H1 (cell line): ENCODE measurements at places on chromosomes 7 and 10.

- no peak overlapping the region for H3K4me3 ChIP-seq
- no peak for DNase-seq
- no peaks in the 10 kb centered on the region for H3K4me1 ChIP-seq
Measured at GRCh38 chr10:74787457-74787856, 38.9 kb upstream of the KAT6B start.

GRCh38 chr7:102122026-102122425 is 164.6 kb upstream of the SH2B2 start:
- no peak for DNase-seq
- 0 out of 2 replicates have a peak overlapping the region, but pooled peaks have one; percentile 58 for H3K27ac ChIP-seq
- no peaks in the 10 kb centered on the region for H3K27me3 ChIP-seq
- H3K4me3 ChIP-seq: no peak overlapping the region
- H3K36me3 ChIP-seq: no peaks in the 10 kb centered on the region
- H3K4me1 ChIP-seq: peaks cover 9% of the 10 kb centered on the region

GRCh38 chr7:159007364-159007995 is 137.2 kb downstream of the VIPR2 start:
- H3K4me3 ChIP-seq: no peak overlapping the region
- no peaks in the 10 kb centered on the region for H3K27me3 ChIP-seq
- H3K27ac ChIP-seq: no peak overlapping the region
- no peaks in the 10 kb centered on the region for H3K36me3 ChIP-seq
- DNase-seq: no peak

DNA sequence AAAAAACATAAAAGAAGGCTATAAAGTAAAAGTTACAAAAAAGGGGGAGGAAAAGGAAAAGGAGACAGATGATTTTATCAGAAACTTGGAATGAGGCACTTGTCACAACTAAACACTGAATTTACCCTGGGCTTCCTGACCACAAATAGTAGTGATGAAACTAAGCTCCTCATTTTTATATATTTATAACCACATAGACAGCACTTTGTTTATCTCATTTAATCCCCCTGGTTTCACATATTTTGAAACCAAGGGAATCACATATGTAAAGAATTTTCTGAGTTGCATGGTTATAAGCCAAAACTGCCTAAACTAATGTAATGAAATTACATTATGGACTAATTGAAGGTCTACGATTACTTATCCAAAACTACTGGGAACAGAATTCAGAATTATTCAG is 39.6 kb upstream of the MET start:
- H3K4me3 ChIP-seq: no peak overlapping the region
- no peaks in the 10 kb centered on the region for H3K4me1 ChIP-seq
- no peaks in the 10 kb centered on the region for H3K36me3 ChIP-seq
- H3K27ac ChIP-seq: no peak overlapping the region
- no peak for DNase-seq
- H3K27me3 ChIP-seq: no peaks in the 10 kb centered on the region

DNA sequence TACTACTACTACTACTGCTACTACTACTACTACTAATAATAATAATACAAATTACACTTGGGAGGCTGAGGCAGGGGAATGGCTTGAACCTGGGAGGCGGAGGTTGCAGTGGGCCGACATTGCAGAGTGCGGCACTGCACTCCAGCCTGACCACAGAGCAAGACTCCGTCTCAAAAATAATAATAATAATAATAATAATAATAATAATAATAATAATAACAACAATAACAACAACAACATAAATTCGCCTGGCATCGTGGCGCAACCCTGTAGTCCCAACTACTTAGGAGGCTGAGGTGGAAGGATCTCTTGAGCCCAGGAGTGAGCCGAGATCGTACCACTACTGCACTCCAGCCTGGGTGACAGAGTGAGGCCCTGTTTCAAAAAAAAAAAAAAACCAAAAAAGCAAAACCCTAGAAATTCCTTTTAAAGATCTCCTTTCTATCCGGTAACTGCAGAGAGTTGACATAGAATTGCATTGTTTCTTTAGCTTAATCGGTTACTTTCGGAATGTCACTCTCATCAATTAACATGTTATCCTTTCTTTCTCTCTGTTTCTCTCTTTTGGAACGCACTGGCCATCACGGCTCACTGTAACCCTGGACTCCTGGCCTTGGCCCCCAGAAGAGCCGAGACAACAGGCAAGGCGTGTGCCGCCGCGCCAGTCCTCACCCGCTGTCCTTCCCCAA is 972 bp downstream of the PHYH start:
- H3K36me3 ChIP-seq: 0 out of 2 replicates have a peak, but pooled peaks cover 2% of the 10 kb centered on the region
- DNase-seq: no peak
- H3K4me3 ChIP-seq: peak overlapping the region; percentile 39
- peaks cover 4% of the 10 kb centered on the region; the same call in 1 of the 2 replicates for H3K4me1 ChIP-seq

DNA sequence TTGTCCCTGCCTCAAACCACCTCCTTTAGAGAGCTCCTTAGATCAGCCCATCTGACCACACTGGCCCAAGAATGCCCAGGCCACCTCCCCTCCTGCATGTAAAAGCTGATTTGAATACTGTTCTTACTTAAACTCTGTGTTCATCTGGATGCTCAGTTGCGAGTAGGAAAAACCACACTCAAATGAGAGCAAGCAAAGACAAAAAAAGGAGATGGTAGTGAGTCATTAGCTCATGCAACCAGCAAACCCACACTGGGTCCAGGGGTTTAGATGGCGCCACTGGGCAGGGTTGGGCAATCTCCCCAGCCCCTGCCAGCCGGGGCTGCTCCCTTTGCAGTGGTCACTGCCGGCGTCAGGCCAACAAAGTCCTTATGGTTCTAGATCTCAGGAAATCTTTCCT is 32.7 kb downstream of the TSPAN15 start:
- H3K27ac ChIP-seq: no peak overlapping the region
- no peaks in the 10 kb centered on the region for H3K36me3 ChIP-seq
- no peak for DNase-seq

DNA sequence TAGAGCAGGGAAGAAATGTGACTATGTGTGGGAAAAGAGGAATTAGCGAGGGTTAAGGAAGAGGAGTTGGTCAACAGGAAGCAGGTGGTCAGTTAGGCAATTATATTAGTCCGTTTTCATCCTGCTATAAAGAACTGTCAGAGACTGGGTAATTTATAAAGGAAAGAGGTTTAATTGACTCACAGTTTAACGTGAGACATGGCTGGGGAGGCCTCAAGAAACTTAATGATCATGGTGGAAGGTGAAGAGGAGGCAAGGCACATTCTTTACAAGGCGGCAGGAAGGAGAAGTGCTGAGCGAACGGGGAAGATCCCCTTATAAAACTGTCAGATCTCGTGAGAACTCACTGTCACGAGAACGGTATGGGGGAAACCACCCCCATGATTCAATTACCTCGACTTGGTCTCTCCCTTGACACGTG is 35.0 kb downstream of the RAMP3 start:
- H3K27ac ChIP-seq: no peak overlapping the region
- no peaks in the 10 kb centered on the region for H3K27me3 ChIP-seq
- no peaks in the 10 kb centered on the region for H3K4me1 ChIP-seq
- no peaks in the 10 kb centered on the region for H3K36me3 ChIP-seq
- DNase-seq: no peak

DNA sequence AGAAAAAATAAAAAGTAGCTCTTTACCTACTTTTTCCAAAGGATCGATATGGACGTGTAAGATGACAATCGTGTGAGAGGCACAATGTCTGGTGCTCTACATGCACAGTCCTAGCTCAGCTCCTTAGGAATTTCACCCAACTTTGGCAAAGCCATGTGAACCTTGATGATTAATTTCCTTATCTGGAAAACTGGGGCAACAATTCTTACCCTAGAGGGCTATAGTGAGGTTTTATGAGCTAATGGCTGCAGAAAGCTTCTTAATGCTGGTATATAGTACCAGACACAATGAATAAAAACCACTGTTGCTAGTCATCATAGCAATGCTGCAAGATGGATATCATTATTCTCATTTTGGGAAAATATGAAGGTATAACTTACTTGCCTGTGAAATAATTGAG is 202.7 kb downstream of the PARD3 start:
- H3K27me3 ChIP-seq: no peaks in the 10 kb centered on the region
- H3K36me3 ChIP-seq: no peaks in the 10 kb centered on the region
- peaks cover 2% of the 10 kb centered on the region; the same call in 1 of the 2 replicates for H3K4me1 ChIP-seq
- no peak overlapping the region for H3K27ac ChIP-seq

- no peak overlapping the region for H3K27ac ChIP-seq
- no peak overlapping the region for H3K4me3 ChIP-seq
- no peaks in the 10 kb centered on the region for H3K27me3 ChIP-seq
- no peaks in the 10 kb centered on the region for H3K4me1 ChIP-seq
- no peak for DNase-seq
Measured at GRCh38 chr7:11297126-11297625, 323.5 kb downstream of the PHF14 start.

DNA sequence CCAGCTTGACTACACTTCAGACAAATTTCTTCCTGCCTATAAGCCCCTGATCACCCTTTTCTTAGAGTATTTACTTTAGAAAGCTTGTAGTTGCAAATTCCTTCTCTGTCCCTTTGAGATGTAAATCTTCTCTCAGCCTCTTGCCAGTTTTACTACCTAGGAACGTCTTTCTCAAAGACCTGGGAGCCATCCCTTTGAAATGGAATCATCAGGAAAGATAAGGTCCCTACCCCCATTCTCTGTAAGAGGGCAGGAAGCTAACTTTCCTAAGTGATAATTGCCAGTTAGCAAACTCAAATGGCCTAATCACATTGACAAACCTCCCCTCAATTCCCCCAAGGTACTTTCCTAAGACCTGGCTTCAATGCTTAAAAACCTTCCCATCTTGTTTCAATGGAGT is 304.5 kb downstream of the MDFIC start:
- no peak overlapping the region for H3K27ac ChIP-seq
- peaks cover 64% of the 10 kb centered on the region for H3K27me3 ChIP-seq
- peaks cover 8% of the 10 kb centered on the region; the same call in 1 of the 2 replicates for H3K4me1 ChIP-seq
- no peaks in the 10 kb centered on the region for H3K36me3 ChIP-seq
- H3K4me3 ChIP-seq: no peak overlapping the region

- no peak for DNase-seq
- no peaks in the 10 kb centered on the region for H3K27me3 ChIP-seq
- H3K4me1 ChIP-seq: peaks cover 5% of the 10 kb centered on the region; the same call in 1 of the 2 replicates
- H3K36me3 ChIP-seq: no peaks in the 10 kb centered on the region
- no peak overlapping the region for H3K27ac ChIP-seq
Measured at GRCh38 chr10:34297541-34298345, 517.4 kb downstream of the PARD3 start.

DNA sequence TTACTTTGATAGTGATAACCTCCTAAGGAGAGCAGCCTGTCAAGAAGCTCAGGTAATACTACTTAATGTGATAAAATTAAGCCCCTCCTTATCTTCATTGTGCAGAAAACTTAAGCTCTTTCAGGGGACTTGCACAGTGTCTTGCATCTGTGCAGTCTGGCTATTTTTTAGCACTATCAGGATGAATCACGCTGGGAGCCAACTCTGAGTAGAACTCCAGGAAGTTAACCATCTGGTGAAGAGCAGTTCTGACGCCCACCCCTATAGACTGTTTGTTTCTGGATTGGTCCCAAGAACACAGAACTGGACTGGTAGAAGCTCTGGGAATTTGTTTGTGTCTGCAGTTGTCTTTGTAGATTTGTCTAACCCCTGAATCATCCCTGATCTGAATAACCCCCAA is 41.9 kb downstream of the AGK start:
- no peaks in the 10 kb centered on the region for H3K27me3 ChIP-seq
- no peak for DNase-seq
- H3K36me3 ChIP-seq: no peaks in the 10 kb centered on the region
- H3K4me3 ChIP-seq: no peak overlapping the region
- H3K4me1 ChIP-seq: no peaks in the 10 kb centered on the region

- H3K27me3 ChIP-seq: no peaks in the 10 kb centered on the region
- no peak overlapping the region for H3K4me3 ChIP-seq
- peaks cover 1% of the 10 kb centered on the region for H3K4me1 ChIP-seq
- H3K36me3 ChIP-seq: no peaks in the 10 kb centered on the region
- H3K27ac ChIP-seq: no peak overlapping the region
Measured at GRCh38 chr10:125084614-125085257, 75.6 kb downstream of the CTBP2 start.

- H3K36me3 ChIP-seq: no peaks in the 10 kb centered on the region
- H3K27me3 ChIP-seq: no peaks in the 10 kb centered on the region
- no peak for DNase-seq
- peak overlapping the region; percentile 87 for H3K4me3 ChIP-seq
- H3K27ac ChIP-seq: peak overlapping the region; percentile 83; the same call in 1 of the 2 replicates
- peaks cover 7% of the 10 kb centered on the region for H3K4me1 ChIP-seq
Measured at GRCh38 chr10:71850021-71850742, 869 bp downstream of the PSAP start.

GRCh38 chr7:66140924-66141323 is 26.3 kb downstream of the CRCP start:
- no peak for DNase-seq
- no peak overlapping the region for H3K4me3 ChIP-seq
- H3K36me3 ChIP-seq: peaks cover 2% of the 10 kb centered on the region; the same call in 1 of the 2 replicates
- H3K27me3 ChIP-seq: no peaks in the 10 kb centered on the region
- no peak overlapping the region for H3K27ac ChIP-seq
- H3K4me1 ChIP-seq: no peaks in the 10 kb centered on the region

DNA sequence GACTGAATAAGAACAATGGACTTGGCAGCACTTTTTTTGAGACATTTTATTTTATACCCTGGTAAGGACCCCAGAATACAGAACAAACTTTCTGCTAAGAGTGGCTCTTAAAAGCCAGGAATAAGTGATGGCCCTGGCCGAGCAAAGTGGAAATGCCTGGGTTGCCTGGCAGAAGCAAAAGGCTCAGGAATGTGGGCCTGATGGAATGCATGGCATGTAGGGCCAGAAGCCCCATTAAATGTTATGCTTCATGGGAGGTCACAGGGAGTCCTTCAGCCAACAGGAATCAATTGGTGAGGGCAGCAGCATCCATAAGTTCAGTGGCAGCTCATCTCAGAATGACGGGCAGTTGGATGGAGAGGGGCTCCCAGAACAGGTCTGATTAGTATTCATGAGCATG is 301.5 kb upstream of the CACNA2D1 start:
- no peak for DNase-seq
- no peaks in the 10 kb centered on the region for H3K27me3 ChIP-seq
- H3K36me3 ChIP-seq: no peaks in the 10 kb centered on the region
- no peak overlapping the region for H3K27ac ChIP-seq
- no peaks in the 10 kb centered on the region; the same call in 1 of the 2 replicates for H3K4me1 ChIP-seq

DNA sequence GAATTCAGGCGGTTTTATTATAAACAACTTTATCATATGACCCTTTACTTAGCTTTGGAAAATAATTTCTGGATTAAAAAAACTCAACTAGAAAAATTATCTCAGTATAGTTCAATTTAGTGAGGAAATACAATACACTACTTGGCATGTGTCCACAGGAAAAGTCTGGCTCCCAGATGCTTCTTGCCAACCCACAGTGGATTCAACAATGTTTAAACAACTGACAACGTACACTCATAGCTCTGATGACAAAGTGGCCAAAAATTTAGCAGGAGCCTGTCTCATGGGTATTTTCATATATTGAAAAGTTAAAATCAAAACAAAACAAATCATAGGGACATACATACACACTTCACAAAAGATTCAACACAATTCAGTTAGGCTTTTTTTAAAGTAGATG is 158.8 kb downstream of the SKAP2 start:
- H3K4me1 ChIP-seq: no peaks in the 10 kb centered on the region
- no peak overlapping the region for H3K4me3 ChIP-seq

GRCh38 chr7:86600506-86601290 is 43.0 kb upstream of the GRM3 start:
- H3K27ac ChIP-seq: no peak overlapping the region
- no peaks in the 10 kb centered on the region for H3K4me1 ChIP-seq
- no peak overlapping the region for H3K4me3 ChIP-seq
- DNase-seq: no peak
- H3K27me3 ChIP-seq: no peaks in the 10 kb centered on the region
- H3K36me3 ChIP-seq: no peaks in the 10 kb centered on the region

GRCh38 chr7:143361552-143362130 is 872 bp downstream of the FAM131B start:
- H3K27ac ChIP-seq: no peak overlapping the region
- H3K27me3 ChIP-seq: peaks cover 13% of the 10 kb centered on the region; the same call in 1 of the 2 replicates
- no peak for DNase-seq
- H3K36me3 ChIP-seq: peaks cover 6% of the 10 kb centered on the region
